ENCODE measurements at places on chromosomes 11 and 22.

DNA sequence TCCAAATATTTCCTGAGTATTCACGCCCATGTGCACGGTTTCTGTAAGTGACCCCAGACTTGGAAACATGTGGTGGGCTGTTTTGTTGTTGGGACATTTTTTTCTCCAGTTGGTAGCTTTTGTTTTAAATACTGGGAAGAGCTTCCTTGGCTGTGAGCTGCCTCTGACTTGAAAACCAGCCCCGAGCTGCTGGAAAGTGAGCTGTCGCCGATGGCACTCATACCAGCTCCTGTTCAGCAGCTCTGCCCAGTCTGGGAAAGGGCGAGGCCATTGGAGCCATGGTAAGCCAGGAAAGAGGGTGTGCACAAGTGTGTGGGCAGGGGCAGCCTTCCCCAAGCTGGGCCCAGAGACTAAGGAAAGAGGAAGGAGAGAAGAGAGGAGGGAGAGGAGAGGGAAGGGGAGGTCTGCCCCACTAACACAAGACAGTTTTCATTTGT, 3.2 kb upstream of the FLI1 start:
- DNase-seq, result no peak

DNA sequence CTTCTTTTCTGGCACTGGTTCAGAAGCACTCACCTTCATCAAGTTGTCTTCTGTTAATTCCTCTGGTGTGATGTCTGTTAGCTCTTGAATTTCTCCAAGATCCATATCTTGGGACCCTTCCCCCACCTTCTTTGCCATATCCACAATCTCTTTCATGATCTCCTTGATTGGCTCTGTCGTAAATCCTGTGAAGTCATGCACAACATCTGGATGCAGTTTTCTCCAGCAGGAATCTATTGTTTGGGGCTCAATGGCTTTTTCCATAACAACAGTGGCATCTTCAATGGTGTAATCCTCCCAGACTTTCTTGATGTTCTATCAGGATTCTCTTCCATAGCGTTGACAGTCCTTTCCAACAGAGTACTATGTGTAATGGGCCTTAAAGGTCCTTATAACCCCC, 96.9 kb downstream of the CSTPP1 start:
- DNase-seq, result no peak

- no peak for DNase-seq
These were observed 38.4 kb upstream of the CWF19L2 start for GRCh38 chr11:107496011-107496410.

GRCh38 chr11:36564376-36565030, 3.3 kb upstream of the RAG1 start:
- DNase-seq, result peak; percentile 66

GRCh38 chr11:130781931-130782330, 134.3 kb downstream of the SNX19 start:
- DNase-seq, result no peak

GRCh38 chr11:44785856-44786607, 59.3 kb downstream of the TSPAN18 start:
- no peak for DNase-seq

- no peak for DNase-seq
These were observed 3.9 kb upstream of the AMBRA1 start for GRCh38 chr11:46597609-46598219.

Measured in body of pancreas (tissue), 4 donors.